ENCODE measurements at places on chromosomes 7 and 10. TPM values are rescaled to one million over a fixed set of nuclear protein-coding genes. Genes with fewer than 3 reads are reported as not detected.

GRCh38 chr10:92544296-92544695, 29.6 kb downstream of the IDE start:
- no peaks in the 10 kb centered on the region for H3K27me3 ChIP-seq
- H3K4me3 ChIP-seq = peak overlapping the region; percentile 3
- peaks cover 20% of the 10 kb centered on the region for H3K36me3 ChIP-seq
- peak overlapping the region; percentile 74 for H3K27ac ChIP-seq

DNA sequence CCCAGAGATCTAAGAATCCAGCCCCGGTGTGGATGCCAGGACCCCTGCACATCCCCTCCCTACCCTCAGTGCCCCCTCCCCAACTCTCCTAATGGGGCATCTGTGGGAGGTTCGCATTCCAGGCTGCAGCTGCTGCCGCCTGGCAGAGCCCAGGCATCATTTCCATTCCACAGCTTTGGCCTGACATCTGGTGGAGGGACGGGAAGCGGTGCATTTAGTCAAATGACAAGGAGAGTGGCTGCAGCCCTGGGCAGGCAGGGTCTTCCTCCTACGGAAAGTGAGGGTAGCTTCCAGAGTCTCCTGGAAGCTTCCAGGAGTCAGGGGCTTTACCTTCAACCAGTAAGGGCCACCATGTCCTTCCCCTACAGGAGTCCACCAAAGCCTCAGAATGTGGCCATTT, 30.8 kb downstream of the PRLHR start:
- H3K4me1 ChIP-seq = peaks cover 7% of the 10 kb centered on the region
- H3K36me3 ChIP-seq = no peaks in the 10 kb centered on the region

DNA sequence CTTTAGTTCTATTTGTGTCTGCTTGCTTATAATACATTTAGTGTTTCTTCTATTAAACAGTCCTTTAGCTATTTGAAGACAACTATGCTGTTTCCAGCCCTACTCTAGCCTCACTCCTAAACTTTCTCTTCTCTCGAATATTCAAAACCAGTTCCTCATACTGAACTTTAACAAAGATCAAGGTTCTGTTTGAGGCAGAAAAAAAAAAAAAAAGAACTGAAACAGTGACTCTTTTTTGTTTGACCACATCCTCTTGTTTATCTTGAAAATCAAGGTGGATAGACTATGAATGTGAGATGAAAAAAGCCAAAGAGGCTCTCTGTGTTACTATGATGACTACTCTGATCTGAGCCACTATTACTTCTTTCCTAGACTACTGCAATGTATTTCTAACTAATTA, 154.3 kb downstream of the ZNF365 start:
- peaks cover 26% of the 10 kb centered on the region for H3K4me1 ChIP-seq
- peak overlapping the region; percentile 73 for H3K4me3 ChIP-seq
- DNase-seq = no peak
- no peaks in the 10 kb centered on the region for H3K27me3 ChIP-seq

GRCh38 chr7:31096877-31097258, 44.8 kb downstream of the ADCYAP1R1 start:
- no peaks in the 10 kb centered on the region for H3K36me3 ChIP-seq
- H3K27me3 ChIP-seq = peaks cover 8% of the 10 kb centered on the region
- DNase-seq = no peak
- H3K4me3 ChIP-seq = no peak overlapping the region
- no peak overlapping the region for H3K27ac ChIP-seq
- H3K4me1 ChIP-seq = no peaks in the 10 kb centered on the region

Gene CALML3
- not detected for total RNA-seq

DNA sequence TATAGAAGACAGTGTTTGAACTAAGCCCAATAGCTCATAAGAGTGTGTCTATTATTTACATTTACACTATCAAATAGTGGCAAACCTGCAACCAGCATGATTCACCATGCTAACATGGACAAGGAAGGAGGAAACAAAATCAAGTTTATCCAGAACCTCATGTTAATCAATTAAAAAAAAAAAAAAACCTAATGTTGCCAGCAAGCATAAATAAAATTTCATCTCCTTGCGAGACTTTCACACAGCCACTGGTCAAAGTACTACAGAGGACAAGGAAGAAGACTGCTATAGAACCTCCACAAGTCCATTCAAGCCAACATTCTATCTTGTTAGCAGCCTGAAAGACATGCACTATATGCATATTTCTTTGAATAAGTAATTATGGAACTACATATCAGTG, 9.7 kb downstream of the TM9SF3 start:
- no peak overlapping the region for H3K27ac ChIP-seq
- DNase-seq = no peak
- peaks cover 52% of the 10 kb centered on the region for H3K36me3 ChIP-seq
- H3K4me3 ChIP-seq = peak overlapping the region; percentile 42
- H3K27me3 ChIP-seq = no peaks in the 10 kb centered on the region
- peaks cover 79% of the 10 kb centered on the region for H3K4me1 ChIP-seq

- H3K36me3 ChIP-seq = no peaks in the 10 kb centered on the region
- H3K4me1 ChIP-seq = peaks cover 5% of the 10 kb centered on the region
- no peak for DNase-seq
- H3K4me3 ChIP-seq = no peak overlapping the region
- H3K27ac ChIP-seq = no peak overlapping the region
Measured at GRCh38 chr7:40804477-40805215, 669.8 kb downstream of the SUGCT start.

- no peak overlapping the region for H3K4me3 ChIP-seq
- H3K4me1 ChIP-seq = no peaks in the 10 kb centered on the region
- no peak for DNase-seq
- no peak overlapping the region for H3K27ac ChIP-seq
Measured at GRCh38 chr7:50507898-50508470, 57.2 kb downstream of the DDC start.

Gene TFAM
- total RNA-seq = 58.5 TPM

Gene GTF2I
- total RNA-seq = 185 TPM

DNA sequence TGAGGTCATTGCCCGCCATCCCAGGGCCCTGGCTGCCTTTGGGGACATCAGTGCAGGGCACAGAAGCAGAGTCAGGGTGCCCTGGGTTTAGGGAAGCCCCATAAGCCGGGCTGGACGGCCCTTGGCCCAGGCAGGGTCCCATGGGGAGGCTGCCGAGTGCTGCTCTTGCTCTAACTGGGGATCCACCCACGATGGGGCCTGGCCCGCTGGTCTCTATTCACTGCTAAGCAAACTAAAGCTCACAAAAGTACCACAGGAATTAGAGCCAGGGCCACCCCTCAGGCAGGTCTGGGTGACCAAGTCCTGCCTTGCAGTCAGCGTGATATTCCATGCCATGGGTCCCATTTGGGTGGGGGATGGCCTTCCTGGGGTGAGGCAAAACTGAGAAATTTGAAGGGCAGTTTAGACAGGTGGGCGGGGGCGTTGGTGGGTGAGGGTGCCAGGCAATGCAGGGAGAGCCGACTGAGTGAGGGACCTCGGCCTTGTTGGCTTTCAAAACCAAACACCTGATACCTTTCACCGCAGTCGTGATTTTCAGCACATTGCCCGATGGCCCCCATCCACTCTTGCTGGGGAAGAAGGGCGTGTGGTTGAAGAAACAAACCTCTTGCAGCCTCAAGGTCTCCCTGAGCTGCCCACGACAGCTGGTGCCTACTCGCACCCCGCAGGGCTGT, 92.8 kb upstream of the PPIF start:
- no peaks in the 10 kb centered on the region for H3K36me3 ChIP-seq
- H3K27me3 ChIP-seq = no peaks in the 10 kb centered on the region
- H3K4me1 ChIP-seq = peaks cover 7% of the 10 kb centered on the region
- DNase-seq = no peak
- H3K27ac ChIP-seq = no peak overlapping the region

DNA sequence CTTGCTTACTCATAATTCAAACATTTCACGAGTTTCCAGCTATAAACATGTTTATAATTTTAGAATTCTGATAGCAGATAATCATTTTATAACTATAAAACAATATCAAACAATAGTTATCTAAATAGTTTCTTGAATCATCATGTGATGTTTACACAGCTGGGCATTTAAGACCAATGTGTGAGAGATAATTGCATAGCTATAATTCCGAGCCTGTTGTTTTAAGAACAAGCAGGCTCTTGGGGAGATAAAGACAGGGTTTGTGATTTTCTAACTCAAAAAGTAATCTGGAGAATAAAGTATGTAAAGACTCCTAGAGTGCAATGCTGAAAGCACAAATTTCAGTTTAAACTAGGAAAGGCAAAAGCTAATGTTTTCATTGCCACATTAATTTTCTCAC, 331.2 kb downstream of the LRRTM3 start:
- H3K27me3 ChIP-seq = peaks cover 2% of the 10 kb centered on the region
- H3K27ac ChIP-seq = no peak overlapping the region
- H3K4me3 ChIP-seq = no peak overlapping the region
- no peaks in the 10 kb centered on the region for H3K36me3 ChIP-seq

DNA sequence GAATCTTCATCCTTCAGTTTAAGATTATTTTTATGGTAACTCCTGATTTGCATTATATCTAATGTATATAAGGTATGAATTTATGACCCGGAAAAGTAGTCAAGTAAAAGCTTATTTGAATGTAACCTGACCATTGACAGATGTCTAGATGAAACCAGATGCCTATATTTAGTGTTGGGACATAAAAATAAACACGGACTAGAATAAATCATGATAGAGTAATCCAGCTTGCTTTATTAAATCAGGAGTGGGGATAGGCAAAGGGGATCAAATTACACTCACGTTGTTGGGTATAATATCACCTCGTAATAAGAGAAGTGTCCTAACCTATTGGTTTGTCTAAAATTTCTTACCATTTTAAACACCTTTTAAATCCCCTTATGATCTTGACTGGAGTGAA, 244.6 kb downstream of the AGMO start:
- no peak overlapping the region for H3K27ac ChIP-seq
- H3K36me3 ChIP-seq = no peaks in the 10 kb centered on the region
- DNase-seq = no peak
- no peak overlapping the region for H3K4me3 ChIP-seq
- no peaks in the 10 kb centered on the region for H3K27me3 ChIP-seq

DNA sequence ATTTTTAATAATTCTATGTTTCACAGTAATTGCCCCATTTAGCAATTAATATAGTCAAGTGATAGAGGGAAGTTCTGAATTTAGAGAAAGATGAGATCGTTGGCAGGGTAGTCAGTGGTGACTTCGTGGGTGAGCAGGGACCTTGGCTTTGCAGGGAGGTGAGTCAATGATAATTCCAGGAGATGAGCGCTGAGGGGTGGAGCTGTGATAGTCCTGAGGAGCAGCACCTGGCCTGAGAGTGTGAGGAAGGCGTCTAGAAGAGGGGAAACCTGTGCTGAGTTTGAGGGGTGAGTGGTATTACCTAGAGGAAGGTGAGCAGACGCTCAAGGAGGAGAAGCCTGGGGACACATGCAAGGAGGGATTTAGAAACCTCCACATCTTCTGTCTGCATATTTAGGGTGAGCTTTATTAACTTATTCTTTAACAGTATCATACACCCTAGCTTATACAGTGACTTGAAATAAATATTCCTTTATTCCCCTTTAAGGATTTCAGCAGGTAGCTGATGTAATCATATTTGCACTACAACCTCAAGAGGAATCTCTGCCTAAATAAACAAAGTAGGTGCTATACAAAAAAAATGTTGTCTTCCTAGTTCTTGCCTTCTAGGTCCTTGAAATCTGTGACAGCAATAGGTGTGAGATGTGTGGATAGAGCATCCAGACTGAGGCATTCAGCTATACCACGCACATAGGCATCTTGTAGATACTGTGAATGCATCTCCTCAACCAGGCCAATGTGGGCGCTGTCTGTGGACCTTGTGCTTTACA, 2.1 kb upstream of the TRIL start:
- H3K27me3 ChIP-seq = peaks cover 57% of the 10 kb centered on the region
- no peak overlapping the region for H3K27ac ChIP-seq
- H3K4me1 ChIP-seq = peaks cover 15% of the 10 kb centered on the region
- no peak for DNase-seq

GRCh38 chr7:140635345-140635744, 5.3 kb downstream of the DENND2A start:
- no peak overlapping the region for H3K4me3 ChIP-seq
- no peaks in the 10 kb centered on the region for H3K36me3 ChIP-seq
- H3K27me3 ChIP-seq = peaks cover 45% of the 10 kb centered on the region
- peaks cover 12% of the 10 kb centered on the region for H3K4me1 ChIP-seq
- H3K27ac ChIP-seq = no peak overlapping the region
- DNase-seq = no peak

- H3K36me3 ChIP-seq = peaks cover 7% of the 10 kb centered on the region
- no peak for DNase-seq
- peaks cover 43% of the 10 kb centered on the region for H3K4me1 ChIP-seq
- H3K27ac ChIP-seq = no peak overlapping the region
- no peak overlapping the region for H3K4me3 ChIP-seq
- no peaks in the 10 kb centered on the region for H3K27me3 ChIP-seq
Measured at GRCh38 chr7:112262855-112263487, 56.5 kb downstream of the ZNF277 start.

GRCh38 chr10:42928064-42928463, 145.5 kb downstream of the BMS1 start:
- peaks cover 3% of the 10 kb centered on the region for H3K36me3 ChIP-seq
- no peak overlapping the region for H3K27ac ChIP-seq
- no peak for DNase-seq
- H3K27me3 ChIP-seq = peaks cover 10% of the 10 kb centered on the region
- no peak overlapping the region for H3K4me3 ChIP-seq
- peaks cover 5% of the 10 kb centered on the region for H3K4me1 ChIP-seq

DNA sequence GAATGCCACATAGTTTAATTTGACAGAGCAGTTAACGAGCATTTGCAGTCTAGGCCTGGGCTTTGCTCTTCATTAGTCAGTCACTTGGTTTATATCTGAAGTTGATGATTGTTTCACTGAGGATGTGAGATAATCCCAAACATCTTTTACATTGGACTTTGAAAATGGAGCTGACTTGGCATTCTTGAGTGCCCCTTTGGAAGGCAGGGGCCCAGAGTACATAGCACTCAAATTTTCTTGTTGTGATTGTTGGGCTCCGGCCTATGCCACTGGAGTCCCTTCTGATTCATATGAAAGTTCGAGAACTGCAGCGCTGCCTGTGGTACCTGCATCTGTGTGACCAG, 21.9 kb downstream of the DNAJB6 start:
- H3K27me3 ChIP-seq = no peaks in the 10 kb centered on the region
- H3K36me3 ChIP-seq = peaks cover 75% of the 10 kb centered on the region
- H3K27ac ChIP-seq = no peak overlapping the region
- DNase-seq = no peak

DNA sequence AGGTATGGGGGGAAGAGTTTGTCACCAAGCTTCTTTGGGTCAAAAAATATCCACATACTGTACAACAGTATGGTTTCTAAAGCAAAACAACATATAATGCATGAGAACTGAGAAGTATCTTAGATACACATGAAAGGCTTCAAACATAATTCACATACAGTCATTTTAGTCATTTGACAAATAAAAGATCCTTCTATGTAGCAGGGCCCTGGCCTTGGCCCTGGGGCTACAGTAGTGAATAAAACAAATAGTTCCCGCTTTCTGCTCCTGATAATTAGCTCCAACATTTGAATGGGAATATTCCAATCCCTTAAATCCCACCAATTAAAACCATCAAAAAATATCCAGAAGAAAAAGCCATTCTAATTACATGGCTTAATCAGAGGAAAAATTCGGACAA, 51.3 kb downstream of the MALSU1 start:
- H3K4me3 ChIP-seq = no peak overlapping the region
- DNase-seq = no peak
- H3K27ac ChIP-seq = no peak overlapping the region
- H3K27me3 ChIP-seq = no peaks in the 10 kb centered on the region
- no peaks in the 10 kb centered on the region for H3K36me3 ChIP-seq

Gene TMEM229A
- not detected for total RNA-seq

- peak overlapping the region; percentile 45 for H3K27ac ChIP-seq
- no peaks in the 10 kb centered on the region for H3K27me3 ChIP-seq
- no peak overlapping the region for H3K4me3 ChIP-seq
- peak; percentile 71 for DNase-seq
Measured at GRCh38 chr10:3873728-3874461, 88.9 kb upstream of the KLF6 start.

- no peak overlapping the region for H3K4me3 ChIP-seq
- no peaks in the 10 kb centered on the region for H3K27me3 ChIP-seq
- no peak for DNase-seq
- H3K36me3 ChIP-seq = peaks cover 31% of the 10 kb centered on the region
- H3K4me1 ChIP-seq = peaks cover 5% of the 10 kb centered on the region
- H3K27ac ChIP-seq = no peak overlapping the region
Measured at GRCh38 chr10:3099291-3100092, 32.1 kb downstream of the PFKP start.

Gene STEAP1
- not detected for total RNA-seq

All from naive thymus-derived CD8-positive, alpha-beta T cell (primary cell).